Tongue (tissue), 3 donors: ENCODE measurements at places on chromosomes 7 and 10. TPM values are rescaled to one million over a fixed set of nuclear protein-coding genes. Genes with fewer than 3 reads are reported as not detected.
A peak's percentile ranks its signal among the peaks of the same experiment; 100 is the strongest.

HMX3 gene
- not detected for total RNA-seq

GLI3 gene
- 24.1 TPM for total RNA-seq

PNLIPRP2 gene
- total RNA-seq = not detected

- DNase-seq = no peak
These were observed 70.8 kb upstream of the ZNF92 start for GRCh38 chr7:65302883-65303282.

DNA sequence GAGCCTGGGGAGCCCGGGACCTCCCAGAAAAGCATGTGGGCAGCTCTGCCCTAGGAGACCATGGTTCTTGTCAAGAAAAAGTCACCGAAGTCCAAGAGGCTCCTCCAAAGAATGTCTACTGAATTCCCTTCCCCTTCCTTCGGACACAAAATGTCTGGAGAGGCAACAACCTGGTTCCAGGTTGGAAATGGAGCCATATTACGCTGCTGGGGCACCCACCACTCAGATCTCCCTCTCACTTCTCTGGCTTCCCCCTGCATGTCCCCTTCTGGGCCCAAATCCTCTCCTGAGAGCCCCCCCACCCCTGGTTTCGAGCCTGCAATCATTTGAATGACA is 52.6 kb downstream of the RGS10 start:
- DNase-seq = no peak

DNA sequence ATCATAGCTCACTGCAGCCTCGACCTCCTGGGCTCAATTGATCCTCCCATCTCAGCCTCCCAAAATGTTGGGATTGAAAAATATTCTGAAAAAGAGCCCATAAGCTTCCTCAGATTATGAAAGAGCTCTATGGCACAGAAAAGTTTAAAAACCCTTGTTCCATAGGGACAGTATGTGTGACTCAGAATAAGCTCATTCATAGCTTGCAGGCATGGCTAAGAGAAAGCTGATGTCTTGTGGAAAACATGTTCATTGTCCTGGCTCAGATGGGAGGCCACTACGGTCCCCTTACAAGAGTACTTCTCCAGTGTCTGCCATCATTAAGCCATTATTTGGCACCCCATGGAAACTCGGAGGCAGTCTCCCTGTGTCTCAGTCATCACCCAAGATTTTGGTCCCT is 64.0 kb downstream of the CCDC3 start:
- DNase-seq = no peak

DNA sequence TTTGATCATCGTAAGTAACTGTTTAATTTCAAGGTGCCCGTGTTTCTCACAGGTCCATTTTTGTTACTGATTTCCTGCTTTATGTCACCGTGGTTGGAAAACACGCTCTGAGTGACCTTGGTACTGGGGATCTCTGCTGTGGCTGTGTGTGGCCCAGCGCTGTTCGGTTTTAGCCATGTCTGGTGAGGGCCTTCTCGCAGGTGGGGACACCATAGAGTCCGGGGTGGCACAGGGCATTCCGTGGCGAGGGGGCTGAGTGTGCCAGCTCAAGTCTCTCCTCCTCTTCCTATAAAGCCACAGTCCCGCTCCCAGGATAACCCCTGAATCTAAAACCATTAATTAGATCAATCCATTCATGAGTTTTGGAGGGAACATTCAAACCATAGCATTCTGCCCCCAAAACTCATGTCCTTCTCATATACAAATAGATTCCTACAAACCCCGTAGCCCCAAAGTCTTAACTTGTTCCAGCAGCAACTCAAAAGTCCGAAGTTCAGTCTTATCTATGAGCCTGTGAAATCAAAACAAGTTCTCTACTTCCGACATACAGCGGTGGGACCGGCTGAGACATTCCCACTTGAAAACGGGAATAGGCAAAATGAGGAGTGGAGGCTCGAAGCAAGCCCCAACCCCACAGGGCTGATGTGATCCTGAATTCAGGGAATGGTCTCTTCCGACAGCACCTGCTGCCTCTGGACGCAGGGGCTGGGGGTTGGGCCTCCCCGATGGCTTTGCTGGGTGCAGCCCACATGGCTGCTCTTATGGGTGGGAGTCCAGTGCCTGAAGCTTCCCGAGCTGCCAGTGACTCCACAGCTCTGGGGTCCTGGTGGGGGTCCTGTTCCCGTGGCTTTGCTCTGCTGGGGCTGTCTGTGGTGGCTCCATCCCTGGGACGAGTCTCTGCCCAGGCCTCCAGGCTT is 55.0 kb upstream of the NKX6-2 start:
- DNase-seq = no peak

- no peak for DNase-seq
These were observed 314.9 kb downstream of the RPS24 start for GRCh38 chr10:78348411-78349164.

DNA sequence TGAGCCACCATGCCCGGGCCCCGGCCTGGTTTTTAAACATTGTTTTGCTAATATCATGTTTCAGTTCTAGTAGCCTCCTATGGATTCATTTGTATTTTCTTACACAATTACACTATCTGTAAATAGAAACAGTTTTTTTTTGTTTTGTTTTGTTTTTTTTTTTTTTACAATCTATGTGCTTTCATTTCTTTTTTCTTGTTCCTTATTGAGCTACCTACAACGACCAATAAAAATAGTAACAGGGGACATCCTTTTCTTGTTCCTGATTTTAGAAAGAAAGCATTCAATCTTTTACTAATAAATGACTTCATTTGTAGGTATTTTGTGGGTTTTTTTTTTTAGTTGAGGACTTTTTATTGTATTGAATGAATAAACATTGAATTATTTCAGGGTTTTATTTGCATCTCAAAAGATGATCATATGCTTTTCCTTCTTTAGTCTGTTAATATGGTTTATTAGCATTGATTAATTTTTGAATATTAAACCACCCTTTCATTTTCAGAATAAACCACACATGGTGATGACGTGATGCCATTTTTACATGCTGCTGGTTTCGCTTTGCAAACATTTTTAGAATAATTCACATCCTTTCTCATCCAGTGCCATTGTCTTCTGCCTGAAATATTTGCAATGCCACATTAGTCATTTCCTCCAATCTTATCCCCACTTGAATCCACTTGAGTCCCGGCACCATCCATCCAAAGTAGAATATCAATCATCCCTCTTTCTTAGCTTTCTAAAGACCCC is 18.1 kb upstream of the AKR1E2 start:
- no peak for DNase-seq

- DNase-seq = no peak
These were observed 54.7 kb upstream of the LSM8 start for GRCh38 chr7:118129041-118129795.

- DNase-seq = no peak
These were observed 8.2 kb upstream of the CLDN4 start for GRCh38 chr7:73822319-73823173.

DNA sequence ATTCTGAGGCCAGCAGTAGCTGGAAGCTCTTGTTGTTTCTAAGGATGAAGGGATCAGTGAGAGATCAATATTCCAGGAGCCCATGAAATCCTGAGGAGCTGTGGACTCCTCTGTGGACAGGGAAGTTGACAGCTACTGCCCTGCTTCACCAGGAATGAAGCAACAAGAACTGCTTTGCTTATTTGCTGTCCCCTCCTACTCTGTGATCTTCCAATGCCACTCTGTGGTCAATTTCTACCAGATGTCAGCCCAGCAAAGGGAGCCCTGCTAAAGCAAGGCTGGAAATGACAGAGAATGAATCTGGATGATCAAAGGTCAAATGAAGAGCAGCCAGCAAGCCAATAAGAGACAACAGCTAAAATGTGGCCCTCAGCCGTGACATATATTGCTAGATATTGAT is 227.5 kb upstream of the CHRM2 start:
- DNase-seq = peak; percentile 9

DNA sequence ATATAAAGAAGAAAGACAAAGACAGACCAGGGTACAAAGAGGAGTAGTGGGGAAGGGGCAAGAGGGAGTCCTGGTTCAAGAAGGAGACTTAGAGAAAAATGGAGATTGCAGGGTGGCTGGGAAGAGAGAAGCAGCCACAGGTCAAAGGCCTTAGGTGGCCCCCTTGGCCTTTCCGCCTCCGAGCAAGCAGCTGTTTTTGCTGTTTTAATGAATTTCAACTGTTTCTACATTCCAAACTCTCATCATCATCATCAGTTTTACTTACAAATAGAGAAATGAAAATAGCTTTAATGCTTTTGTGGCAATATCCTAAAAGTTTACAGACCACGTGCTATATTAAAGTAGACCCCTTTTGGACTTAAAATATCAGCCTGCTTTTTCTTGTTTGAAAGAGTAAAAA is 399.7 kb downstream of the EXOC4 start:
- DNase-seq = no peak

DNA sequence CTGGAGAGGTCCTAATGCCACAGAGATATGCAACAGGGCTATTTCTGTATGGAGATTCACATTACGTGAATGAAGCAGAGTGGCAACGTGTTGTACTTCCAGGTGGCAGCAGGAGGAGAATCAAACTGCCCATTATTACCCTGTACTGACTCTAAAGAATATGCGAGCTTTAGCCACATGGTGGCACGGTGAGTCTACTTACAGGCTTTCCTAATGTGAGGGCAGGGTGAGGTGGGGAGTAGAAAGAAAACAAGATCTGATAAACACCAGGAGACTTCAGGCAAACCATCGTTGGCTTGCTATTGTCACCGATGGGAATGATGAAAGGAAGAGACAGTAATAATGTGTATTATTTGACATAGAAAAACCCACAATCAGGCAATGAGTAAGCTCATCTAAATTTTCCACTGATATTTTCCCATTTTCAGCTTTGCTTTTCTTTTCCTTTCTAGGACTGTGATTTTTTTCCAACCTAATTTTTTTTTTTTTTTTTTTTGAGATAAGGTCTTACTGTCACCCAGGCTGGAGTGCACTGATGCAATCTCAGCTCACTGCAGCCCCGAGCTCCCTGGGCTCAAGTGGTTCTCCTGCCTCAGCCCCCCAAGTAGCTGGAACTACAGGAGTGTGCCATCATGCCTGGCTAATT is 164.3 kb downstream of the BTAF1 start:
- peak; percentile 83 for DNase-seq

DNA sequence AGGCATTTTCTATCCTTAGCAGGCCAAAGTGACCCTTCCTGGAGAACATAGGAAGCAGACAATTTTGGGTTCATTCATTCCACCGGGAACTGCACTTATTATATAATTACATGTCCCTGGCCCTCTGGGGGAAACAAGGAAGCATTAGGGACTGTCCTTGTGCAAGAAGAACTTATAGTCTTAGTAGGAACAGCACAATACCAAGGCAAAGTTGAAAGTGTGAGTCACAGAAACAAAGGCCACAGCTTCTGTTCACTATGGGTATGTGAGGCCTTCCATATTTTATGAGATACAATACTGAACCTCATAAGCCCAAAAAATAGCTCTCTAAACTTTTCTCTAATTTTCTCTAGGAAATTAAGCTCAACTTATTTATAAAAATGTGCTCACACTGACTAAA is 18.4 kb upstream of the AKR1B10 start:
- DNase-seq = no peak

GRCh38 chr10:79445977-79446757 is 743 bp upstream of the ZCCHC24 start:
- peak; percentile 89 for DNase-seq

- DNase-seq = no peak
These were observed 32.8 kb downstream of the MRPS33 start for GRCh38 chr7:140981951-140982350.

DNA sequence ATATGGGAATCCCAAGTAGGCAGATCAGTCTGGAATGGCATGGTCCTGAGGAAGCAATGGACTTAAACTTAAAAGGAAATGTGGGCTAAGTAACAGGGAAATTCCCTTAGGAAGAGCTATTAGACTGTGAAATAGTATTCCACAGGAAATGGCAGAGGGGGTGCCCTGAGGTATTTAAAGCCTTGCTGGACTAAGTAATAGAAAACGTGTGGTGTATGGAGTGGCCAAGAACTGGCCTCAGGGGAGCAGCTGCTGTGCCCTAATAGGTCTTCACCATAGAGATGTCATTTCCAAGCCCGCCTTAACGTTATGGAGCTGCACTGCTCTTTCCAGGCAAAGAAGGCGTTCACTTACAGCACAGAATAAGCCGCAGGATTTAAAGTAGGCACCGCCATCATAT is 365.2 kb upstream of the ZMIZ1 start:
- peak; percentile 38 for DNase-seq

DNA sequence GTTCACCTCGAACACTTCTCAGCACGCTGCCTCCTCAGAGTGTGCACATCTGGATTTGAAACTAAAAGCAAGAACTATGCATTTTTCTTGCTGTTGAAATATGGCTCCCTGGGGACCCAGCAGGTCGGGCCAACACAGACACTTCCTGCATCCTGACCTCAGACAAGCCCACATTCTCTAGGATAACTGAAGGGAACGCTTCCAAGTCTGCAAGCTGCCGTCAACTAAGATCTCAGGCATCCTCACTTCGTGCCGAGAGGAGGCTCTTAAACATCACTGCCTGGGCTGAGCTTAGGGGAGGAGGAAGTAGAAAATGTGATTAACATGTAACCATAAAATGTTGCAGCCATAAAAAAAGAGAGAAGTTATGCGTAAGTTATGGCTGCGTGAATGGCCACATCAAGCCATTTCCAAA is 65.5 kb downstream of the PYROXD2 start:
- DNase-seq = peak; percentile 92

DNA sequence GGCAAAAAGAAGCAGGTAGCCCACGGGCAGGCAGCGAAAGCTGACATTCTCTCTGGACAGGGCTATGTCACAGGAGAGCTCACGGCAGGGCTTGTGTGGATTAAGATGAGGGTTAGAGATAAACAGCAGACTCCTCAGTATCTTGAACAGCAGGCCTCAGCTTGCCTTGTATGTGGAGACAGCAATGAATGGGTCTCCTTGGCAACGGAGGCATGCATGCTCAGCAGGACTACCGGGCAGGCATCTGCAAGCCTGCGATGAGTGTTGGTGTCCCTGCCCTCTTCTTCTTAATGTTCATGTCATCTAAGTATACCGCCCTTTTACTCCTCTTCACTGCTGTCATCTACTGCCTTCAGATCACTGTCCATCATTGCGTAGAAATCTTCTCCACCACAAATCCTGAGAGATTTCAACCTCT is 81.9 kb upstream of the C1GALT1 start:
- DNase-seq = peak; percentile 71
